ENCODE measurements at places on chromosomes 5 and 9.
A peak's percentile ranks its signal among the peaks of the same experiment; 100 is the strongest.

DNA sequence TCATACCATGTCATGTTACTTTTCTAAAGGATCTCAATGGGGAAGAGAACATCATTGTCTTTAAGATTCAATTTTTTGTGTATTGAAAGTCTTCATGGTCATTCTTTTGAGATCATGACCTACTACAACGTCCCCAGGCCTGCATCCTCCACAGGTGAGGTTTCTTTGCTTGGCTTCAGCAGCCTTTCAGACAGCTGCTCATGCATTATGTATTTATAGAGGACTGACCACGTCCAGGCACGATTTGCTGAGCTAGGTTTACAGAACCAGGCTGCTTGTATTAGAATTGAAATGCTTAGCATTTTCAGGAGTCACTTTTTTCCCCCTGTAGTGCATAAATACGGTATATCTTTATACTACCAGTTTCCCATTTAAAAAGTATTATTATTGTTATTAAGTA, 70.4 kb downstream of the LIX1 start:
- DNase-seq, result no peak

- DNase-seq, result no peak
These were observed 140.7 kb downstream of the MTX3 start for GRCh38 chr5:79850316-79850822.

- DNase-seq, result no peak
These were observed 274.3 kb downstream of the AUH start for GRCh38 chr9:91087462-91087759.

DNA sequence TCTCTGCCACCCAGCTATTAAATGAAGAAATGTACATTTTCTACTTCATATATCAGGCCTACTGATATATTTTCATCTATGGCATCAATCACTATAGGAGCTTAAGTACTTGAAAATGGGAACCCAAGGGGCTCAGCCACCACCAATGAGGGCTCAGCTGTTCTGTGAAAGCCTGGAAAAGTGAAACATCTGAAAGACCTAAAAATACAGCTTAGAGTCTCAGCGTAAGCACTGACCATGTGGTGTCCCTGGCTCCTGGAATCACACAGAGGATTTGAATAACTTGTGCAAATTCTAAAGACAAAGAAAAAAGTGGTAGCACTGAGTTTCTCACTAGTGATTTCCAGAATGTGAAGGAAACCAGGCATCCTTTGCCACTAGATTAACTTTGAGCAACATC, 64.5 kb downstream of the PTPRD start:
- DNase-seq, result no peak

GRCh38 chr5:83718195-83718825, 2.3 kb downstream of the HAPLN1 start:
- DNase-seq, result peak; percentile 79

DNA sequence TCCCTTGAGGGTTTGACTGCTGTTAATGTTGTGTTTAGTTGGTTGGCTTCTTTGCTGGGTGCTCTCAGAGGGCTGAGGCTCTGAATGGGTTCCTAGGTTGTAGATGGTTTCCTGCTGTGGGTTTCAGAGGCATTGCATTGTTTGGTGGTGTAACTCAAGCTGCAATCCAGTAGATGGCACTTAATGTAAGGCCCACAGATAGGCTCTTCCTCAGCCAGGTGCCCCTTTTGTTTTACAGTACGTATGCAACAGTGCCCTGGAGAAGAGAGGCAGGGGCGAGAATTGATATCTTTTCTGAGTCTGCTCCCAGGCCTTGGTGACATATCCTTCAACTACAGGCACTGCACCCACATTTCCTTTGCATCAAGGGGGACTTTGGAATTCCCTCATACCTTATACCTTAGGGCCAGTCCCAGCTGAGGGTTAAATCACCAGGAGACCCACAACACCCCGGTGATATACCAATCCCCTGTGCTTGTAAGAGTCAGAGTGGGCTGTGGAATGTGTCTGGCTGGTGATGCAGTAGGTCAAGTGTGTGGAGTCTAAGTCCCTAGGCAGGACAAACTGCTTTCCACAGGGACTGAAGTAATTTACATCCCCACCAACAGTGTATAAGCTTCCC, 7.0 kb upstream of the UGT3A2 start:
- DNase-seq, result no peak

- no peak for DNase-seq
These were observed 2.4 kb downstream of the SYK start for GRCh38 chr9:90803860-90804593.

DNA sequence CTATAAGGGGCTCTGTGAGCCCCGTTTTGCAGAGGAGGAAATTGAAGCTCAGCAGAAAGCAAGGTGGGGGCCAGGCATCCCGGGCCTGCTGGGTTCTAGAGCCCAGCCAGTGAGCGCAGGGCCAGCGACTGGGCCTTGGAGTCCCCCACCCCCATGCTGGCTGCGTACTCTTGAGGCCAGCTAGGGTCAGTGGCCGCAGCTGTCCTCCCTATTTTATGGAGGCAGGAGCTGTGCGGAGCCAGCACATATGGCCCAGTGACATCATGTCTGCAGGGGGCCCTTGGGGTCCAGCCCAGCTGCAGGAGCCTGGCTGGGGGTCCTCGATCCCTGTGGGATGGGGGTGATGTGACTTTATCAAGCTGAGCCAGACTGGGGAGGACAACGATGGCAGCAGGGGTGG, 71.3 kb downstream of the HMCN2 start:
- DNase-seq, result no peak

DNA sequence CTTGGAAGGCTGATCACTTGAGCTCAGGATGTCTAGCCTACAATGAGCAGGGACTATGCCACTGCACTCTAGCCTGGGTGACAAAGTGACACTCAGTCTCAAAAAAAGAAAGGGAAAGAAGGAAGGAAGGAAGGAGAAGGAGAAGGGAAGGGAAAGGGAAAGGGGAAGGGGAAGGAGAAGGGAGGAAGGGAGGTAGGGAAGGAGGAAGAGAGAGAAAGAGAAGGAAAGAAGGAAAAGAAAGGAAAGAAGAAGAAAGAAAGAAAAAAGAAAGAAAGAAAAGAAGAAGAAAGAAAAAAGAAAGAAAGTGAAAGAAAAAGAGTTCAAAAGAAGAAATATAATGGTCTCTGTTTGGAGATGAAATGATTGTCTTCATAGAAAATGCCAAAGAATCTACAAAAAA, 10.8 kb upstream of the CSF1R start:
- no peak for DNase-seq

- no peak for DNase-seq
These were observed 21.5 kb downstream of the SECISBP2 start for GRCh38 chr9:89339807-89340206.

GRCh38 chr5:160366230-160366629, 4.2 kb downstream of the C1QTNF2 start:
- DNase-seq, result no peak

DNA sequence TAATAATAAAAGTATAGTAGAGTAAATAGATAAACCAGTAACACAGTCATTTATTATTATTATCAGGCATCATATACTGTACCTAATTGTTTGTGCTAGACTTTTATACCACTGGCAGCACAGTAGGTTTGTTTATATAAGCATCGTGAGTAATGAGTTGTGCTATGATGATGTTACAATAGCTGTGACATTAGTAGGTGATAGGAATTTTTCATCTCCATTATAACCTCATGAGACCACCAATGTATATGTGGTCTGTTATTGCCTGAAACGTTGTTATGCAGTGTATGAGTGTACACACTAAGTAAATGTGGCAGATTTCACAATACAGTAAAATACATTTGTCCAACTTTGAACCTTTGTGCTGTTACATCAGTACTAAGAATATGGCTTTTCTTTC, 72.7 kb upstream of the SPATA31D4 start:
- DNase-seq, result no peak

DNA sequence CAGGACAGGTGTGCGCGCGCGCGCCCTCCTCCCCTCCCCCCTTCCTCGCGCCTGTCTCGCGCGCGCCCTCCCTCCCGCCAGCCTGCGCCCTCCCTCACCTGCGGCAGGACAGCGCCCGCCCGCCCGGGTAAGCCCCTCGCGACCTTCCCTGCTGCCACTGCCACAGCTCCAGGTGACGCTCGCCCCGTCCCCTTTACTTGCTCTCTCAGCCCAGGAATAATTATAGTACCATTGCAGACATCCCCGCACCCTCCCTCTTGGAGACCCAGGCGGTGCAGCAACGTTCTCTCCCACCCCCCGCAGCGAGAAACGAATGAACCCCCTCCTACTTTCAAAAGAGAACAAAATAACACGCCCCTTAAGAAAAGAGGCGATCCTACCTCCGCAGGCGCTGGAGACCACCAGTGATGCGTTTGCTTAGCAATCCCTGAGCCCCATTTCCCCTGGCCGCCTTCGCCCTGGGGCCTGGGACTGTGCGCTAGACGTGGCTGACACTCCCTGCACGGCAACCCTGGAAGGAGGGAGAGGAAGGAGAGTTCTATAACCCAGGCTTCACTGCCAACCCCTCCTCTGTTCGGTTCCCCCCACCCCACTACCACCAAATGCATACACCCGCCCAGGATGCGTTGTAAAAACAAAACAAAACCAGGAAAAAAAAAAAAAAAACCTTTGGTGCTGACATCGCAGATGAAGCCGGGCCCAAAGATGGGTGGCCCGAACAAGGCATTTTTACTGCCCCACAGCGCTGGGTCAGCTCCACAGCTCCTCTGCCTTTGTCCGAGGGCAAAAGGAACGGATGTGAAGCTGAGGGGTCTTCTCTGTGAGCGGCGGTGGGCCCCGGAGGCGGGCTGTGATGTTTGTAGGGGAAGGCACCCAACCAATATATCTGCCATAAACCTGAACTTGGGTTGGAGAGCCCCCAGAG, 5.6 kb upstream of the PURA start:
- peak; percentile 25 for DNase-seq

GRCh38 chr9:34984049-34984448, 5.5 kb upstream of the DNAJB5 start:
- DNase-seq, result peak; percentile 23

DNA sequence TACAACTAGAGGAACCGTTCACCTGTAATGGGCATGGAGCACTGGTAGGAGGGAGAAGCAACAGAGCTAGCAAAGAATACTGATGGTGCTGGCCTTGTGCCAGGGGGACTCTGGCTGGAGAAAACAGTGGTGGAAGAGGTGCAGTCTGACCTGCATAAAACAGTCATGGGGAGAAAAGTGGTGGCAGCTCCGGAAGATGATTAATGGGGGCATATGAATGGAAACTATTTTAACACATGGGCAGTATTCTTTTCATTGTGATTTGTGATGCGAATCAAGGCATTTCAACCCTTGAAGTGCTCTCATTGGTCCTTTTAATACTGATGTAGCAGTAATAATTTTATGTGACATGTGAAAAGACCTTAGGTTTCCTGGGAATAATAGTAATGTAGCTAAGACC, 219.6 kb downstream of the ADAMTS6 start:
- DNase-seq, result no peak

DNA sequence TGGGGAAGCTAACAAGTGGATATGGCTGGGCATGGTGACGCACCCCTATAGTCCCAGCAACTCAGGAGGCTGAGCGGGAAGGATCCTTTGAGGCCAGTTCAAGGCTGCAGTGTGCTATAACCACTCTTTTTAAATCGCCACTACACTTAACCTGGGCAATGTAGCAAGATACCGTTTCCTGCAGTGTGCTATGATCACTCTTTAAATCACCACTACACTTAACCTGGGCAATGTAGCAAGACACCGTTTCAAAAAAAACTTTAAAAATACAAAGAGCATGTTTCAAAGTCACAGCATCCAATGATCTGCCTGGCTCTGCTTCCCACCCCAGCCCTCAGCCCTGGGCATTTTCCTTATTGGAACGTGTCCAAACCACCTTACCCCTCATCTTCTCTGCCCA, 14.5 kb downstream of the GRHPR start:
- no peak for DNase-seq

DNA sequence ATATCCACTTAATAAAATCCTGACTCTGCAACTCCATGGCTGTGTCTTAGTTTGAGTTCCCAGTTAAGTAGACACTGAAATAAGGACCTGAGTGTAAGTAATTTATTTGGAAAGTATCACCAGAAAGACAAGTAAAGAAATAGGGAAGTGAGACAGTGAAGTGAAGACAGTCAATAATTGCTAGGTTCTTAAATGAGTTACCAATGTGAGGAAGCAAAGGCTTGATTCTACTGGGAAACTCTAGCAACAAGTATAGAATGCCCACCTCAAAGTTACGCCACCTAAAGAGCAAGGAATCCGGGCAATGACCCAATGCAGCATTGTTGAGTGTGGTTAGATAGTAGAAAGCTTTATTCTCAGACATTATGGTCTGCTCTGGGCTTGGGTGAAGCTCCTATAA, 383.9 kb downstream of the TLR4 start:
- DNase-seq, result no peak

GRCh38 chr5:80149161-80149609, 106.7 kb downstream of the SERINC5 start:
- no peak for DNase-seq

- no peak for DNase-seq
These were observed 23.2 kb upstream of the LRRTM2 start for GRCh38 chr5:138898299-138898698.

- DNase-seq, result no peak
These were observed 7.7 kb upstream of the VAV2 start for GRCh38 chr9:133999851-134000265.

GRCh38 chr5:17190242-17190778, 27.1 kb upstream of the BASP1 start:
- peak; percentile 67 for DNase-seq

DNA sequence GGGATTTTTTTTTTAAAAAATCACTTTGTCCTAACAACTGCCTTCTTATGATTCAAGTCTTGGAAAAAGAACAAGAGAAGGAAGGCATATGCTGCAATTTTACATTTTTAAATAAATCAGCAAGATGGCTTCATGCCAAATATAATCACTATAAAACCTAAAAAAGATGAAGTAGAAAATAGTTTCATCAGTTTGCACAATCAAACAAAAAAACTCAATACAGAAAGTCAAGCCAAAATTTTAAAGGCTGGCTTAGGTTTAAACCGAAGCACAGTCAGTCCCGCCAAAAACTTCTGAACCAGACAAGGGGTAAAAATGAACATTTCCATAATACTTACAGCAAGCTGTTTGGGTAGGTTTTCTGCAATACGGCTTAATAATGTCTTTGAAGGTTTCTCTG, 57.3 kb downstream of the ZFR start:
- DNase-seq, result no peak

DNA sequence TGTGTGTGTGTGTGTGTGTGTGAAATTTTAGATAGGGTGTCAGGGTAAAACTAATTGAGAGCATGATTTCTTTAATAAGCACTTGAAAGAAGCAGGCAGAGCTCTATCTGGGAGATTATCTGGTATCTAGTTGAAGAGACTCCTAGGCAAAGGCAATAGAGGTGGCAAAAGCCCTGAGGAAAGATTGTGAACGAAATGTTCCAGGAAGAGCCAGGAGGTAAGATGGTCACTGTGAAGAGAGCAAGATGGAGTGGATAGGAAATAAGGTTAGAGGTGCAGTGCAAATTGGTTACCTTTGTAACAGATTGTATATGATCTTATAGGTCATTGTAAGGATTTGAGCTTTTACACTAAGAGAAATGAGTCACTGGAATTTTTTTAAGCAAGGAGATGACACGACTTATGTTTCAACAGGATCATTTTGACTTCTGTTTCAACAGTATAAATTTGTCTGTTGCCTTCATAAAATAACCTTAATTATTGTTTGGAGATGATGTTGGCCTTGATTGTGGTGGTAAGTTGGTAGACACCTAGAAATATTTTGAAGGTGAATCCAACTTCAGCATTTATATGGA, 239.6 kb downstream of the PARP8 start:
- DNase-seq, result no peak

- no peak for DNase-seq
These were observed 154.0 kb downstream of the PIK3R1 start for GRCh38 chr5:68369457-68370125.

- DNase-seq, result peak; percentile 63
These were observed 17.4 kb downstream of the TMOD1 start for GRCh38 chr9:97518909-97519307.

Measured in LoVo (cell line).